ENCODE measurements at places on chromosomes 2 and 18.

- no peak for DNase-seq
Observed at GRCh38 chr2:225233234-225233633, 166.3 kb upstream of the NYAP2 start.

DNA sequence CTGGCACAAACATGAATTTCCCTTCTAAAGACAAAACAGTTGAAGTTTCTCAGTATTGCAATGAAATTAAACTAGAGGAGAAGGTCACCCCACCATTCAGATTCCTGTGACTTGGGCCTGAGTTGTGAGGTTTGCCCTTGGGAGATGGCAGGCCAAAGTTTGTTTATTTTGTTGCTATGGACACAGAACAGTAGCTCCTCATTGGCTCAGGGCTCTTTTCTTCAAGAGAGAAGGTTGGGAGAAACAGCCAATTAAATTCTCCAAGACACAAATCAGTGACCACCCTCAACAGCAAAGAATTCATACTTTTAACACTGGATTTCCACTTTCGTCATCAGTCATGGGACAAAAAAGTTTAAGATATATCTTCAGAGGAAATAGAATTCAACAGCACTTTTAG is at the start of gene FLACC1:
TSS of gene FLACC1 (minus strand) at position 125 of the 400 bp plus-strand sequence. CDS start 5,941 bp downstream, outside the sequence.
- DNase-seq = no peak

DNA sequence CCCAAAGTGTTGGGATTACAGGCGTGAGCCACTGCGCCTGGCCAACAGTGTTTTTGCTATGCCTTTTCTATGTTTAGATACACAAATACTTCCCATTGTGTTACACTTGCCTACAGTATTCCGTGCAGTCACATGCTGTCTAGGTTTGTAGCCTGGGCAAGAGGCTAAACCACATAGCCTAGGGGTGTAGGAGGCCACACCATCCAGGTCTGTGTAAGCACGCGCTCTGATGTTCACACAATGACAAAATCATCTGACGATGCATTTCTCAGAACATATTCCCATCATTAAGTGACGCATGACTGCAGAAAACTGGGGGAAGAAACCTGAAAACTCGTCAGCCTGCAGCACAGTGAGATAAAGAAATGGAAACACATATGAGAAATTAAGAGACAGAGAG is 46.1 kb upstream of the TWIST2 start:
- no peak for DNase-seq

GRCh38 chr2:240191001-240191400 is 50.5 kb upstream of the OTOS start:
- no peak for DNase-seq

GRCh38 chr2:168196764-168197180 is 50.6 kb downstream of the STK39 start:
- DNase-seq = no peak

- no peak for DNase-seq
Observed at GRCh38 chr2:109217362-109218086, 88.5 kb downstream of the SH3RF3 start.

- DNase-seq = no peak
Observed at GRCh38 chr2:172976116-172976515, 99.5 kb upstream of the MAP3K20 start.

DNA sequence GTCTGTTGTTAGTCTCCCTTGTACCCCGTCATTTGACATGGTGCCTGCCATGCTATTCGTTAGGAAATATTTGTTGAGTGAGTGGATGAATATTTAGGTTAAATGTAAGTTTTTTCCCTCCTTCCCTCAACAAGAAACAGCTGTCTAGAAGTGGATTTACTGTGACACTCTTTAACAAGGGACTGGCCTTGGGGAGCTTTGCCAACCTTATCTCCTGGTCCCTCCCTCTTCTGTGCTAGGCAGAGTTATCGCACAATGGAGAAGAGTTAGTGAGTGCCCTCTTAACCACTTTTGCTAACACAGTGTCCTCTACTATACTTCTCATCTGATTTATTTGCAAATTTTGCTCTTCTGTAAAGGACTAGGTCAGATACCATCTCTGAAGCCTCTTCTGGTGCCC is 61.2 kb downstream of the DIS3L2 start:
- DNase-seq = no peak
